AG04450 (cell line): ENCODE measurements at places on chromosomes 16 and 17.

DNA sequence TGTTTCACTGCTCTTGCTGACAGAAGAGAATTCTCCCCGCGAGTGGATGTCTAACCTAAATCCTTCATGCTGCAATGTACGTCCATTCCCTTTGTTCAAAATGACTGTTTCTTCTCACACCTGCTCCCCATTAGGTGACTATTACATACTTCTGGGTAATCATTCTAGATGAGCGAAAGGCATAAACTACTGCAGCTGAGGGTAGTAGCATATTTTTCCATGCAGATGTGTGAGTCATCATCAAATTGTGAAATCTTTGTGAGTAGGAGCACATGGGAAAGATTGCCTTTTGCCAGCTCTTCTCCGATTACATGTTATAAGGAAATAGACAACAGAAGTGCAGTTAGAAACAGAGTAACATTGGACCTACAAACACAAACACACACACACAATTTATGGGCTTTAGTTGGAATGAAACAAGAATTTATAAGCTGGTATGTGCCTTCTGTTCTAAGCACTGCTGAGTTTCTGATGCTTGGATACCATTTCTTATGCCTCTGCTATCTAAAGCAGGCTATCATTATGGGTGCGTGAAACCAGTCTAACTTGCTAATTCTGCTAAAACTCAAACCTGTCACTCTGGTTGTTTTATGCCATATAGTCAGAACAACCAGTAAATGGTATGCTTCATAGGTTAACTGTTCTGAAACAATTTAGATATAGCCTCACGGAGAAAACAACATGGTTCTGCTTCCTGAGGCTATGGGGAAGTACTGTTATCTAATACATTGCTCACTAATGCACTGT, 346.9 kb upstream of the PSMD7 start:
- peak; percentile 66 for DNase-seq

DNA sequence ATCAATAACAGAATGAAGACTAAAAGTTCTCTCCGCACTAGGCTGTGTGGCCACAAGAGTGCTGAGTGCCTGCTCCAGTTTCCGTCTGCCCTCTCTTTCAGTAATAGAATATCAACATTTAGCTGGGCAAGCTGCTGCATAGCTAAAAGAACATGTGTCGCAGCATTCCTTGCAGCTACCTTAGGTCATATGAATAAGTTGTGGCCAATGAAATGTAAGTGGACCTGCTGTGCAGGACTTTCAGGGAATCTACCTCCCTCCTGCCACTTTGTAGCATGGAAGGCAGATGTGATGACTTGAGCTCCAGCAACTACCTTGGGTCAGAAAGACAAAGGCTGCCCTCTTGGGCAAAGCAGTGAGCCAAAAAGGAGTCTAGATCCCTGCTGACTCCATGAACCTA, 25.4 kb downstream of the SLC39A11 start:
- DNase-seq: no peak

- no peak for DNase-seq
Measured at GRCh38 chr16:25370541-25370940, 112.9 kb upstream of the ZKSCAN2 start.

DNA sequence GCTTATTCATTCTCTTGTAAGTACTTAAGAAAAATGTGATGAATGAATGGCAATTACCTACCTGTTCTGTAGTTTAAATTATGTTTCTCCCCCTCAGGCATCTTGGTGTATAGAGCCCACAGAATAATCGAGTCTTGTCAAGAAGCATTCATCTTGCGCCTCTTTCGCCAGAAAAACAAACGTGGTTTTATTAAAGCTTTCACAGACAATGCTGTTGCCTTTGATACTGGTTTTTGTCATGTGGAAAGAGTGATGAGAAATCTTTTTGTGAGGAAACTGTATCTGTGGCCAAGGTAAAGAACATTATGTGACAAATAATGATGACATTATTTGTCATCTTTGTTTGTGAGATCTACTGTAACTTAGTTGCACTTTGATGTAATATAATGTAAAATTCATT, 6.5 kb downstream of the ERCC4 start:
- DNase-seq: no peak

DNA sequence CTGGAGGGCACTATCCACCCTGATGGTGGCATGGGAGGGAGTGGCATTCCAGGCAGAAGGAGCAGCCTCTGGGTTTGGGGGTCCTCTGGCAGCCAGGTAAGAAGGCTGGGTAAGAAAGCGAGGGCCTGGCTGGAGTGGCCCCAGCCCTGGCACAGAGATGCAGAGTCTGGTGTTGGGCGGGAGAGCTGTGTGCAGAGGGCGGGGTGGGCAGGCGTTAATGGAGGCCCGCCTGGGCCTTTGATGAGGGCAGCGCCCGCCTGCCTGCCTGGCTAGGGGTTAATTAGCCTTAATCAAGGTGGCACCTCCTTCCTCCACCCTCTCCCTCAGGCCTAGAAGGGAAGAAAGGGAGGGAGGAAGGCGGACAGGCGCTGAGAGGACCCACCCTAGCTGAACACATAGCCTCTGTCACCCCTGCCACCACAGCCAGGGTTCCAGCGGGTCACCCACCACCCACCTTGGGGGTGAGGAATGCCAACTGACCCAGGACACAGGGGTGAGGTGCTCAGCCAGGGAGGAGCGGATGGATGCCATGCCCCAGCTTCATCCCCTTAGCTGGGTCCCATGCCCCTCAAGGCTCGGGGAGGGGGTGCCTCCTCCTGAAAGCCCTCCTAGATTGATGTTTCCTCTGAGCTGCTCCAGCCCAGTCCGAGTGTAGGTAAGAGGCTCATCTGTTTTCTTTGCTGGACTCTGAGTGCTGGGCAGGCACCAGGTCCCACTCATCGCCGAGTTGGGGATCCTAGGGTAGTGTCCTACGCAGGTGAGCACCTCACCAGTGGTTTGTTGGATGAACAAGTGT, 13.4 kb upstream of the FAM83G start:
- no peak for DNase-seq

DNA sequence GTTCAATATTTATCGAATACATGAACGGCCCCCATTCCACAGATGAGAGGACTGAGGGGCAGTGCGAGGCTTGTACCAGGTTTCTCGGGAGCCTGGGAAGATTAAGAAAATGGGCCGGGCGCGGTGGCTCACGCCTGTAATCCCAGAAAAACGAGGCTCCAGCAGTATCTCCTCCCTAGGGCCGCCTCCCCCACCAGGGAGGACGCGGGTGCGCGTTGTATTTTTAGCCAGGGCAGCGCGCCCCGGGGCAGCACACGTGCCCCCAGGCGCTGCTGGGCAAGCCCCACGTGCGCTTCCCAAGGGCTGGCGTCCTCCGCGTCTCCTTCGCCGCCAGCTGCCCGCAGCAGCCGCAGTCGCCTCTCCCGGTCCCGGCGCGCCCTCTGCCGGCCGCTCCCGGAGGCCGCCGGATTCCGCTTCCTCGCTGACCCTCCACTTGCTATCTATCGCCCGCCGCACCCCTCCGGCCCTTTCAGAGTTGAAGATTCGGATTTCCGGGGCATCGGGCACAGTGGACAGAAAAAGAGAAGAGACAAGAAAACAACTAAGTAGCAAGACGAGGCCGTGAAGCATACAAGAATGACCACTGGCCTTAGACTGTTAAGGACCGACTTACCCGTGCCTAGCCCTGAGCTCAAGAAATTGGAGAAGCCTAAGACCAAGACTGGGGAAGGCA, 1.9 kb upstream of the YBX2 start:
- DNase-seq: no peak

GRCh38 chr17:19386974-19387920, at the start of gene MFAP4:
Gene MFAP4, minus strand, starts transcription at chr17:19387190. Its CDS starts 35 bp downstream, at chr17:19387155.
- DNase-seq: peak; percentile 88

DNA sequence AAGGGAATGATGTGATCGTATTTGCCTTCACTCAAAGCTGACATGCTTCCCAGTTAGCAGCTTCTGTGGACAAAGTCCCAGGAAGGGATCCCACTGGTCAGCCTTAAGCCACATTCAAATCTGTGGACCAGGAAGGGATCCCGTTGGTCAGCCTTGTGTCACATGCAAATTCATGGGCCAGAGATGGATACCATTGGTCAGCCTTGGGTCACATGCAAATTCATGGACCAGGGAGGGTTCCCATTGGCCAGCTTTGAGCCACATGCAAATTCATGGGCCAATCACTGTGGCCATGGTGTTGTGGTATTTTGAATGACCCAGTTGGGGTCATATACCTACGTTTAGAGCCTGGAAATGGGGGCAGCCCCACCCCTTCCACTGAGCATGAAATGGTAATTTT, 201.6 kb downstream of the HS3ST4 start:
- no peak for DNase-seq

- no peak for DNase-seq
Measured at GRCh38 chr16:27974896-27975540, 88.5 kb downstream of the GSG1L start.

DNA sequence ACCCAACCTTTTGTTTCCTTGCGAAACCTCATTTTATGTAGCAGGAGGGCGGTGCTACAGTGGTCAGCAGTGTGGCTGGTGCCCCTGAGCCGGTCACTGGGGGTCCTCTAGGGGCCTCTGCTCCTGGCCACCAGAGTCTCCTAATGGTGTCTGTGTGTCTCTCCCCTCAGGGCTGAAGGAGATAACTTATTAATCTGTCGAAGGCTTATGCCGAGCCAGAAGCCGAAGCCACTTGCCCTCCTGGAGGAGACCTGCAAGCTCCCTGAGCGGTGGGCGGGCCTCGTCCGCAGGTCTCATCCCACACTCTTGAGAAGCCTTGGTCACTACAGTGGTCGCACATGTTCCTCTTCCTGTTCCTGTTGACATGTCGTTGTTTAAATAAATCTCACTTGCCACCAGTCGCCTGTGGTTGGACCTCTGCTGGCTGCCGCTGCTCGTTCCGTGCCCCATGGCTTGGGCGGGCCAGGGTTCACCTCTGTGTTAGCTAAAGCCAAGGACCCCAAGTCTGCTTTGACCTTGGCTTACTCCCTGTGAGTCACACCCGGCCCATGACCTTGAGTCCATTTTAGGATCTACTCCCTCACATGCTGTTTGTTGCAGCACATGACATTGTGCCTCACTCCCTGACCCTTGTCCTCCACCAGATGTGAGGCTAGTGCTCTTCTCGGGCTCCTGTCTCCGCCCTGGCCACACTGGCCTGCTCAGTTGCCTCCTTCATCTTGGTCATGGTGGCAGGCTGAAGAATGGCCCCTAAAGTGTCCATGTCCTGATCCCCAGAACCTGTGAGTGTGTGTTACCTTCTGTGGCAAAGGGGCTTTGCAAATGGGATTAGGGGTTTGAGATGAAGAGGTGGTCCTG, 38.7 kb upstream of the AQP8 start:
- DNase-seq: no peak

GRCh38 chr16:57045694-57046381, 46.5 kb upstream of the CPNE2 start:
- peak; percentile 26 for DNase-seq

- DNase-seq: peak; percentile 65
Measured at GRCh38 chr16:89410794-89411309, 79.5 kb downstream of the ANKRD11 start.

DNA sequence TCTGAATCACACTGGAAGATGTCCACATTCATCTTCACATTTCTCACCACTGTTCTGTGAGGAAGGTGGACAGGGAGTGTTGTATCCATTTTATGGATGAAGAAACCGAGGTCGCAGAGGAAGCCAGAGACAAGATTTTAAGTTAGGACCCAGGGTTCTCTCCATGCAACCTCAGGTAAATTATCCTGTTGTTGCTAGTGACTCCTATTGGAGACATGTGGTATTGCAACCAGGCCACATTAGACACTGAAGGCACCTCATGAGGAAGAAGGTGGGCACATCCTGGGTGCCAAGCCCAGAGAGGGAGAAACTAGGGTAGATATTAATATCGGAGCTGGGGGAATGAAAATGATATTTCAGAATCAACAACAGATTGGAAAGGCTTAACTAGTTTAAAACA, 8.5 kb upstream of the WNT9B start:
- no peak for DNase-seq

DNA sequence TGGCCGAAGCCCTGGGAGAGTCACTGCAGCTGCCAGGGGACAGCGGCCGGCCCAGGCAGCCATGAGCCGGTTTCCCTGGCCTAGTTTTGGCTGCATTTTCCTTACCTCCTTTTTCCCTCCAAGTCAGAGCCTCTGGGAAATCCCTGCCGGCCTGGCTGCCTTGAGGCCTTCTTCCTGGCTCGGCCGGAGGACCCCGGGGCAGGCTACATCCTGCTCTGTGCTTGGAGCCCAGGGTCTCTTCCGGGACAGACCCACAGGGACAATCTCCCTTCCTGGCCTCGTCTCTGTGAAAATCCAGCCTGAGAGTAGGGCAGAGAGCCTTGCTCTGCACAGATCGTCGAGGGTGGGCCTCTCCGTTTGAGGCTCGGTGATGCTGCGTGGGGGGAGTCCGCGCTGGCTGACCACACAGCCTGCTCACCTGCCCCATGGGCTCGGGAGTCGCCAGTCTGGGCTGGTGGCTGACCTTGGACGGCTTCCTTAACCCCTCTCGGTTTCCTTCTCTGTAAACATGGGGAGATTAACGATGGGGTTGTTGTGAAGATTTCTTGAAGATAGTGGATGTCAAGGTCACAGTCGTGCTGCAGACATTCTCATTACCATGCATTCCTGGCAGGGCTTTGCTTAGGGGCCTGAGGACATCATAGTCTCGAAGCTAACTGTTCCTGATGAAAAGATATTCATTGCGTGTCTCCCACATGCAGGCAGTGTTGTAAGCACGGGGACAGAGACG, 34.8 kb upstream of the CIBAR2 start:
- no peak for DNase-seq

DNA sequence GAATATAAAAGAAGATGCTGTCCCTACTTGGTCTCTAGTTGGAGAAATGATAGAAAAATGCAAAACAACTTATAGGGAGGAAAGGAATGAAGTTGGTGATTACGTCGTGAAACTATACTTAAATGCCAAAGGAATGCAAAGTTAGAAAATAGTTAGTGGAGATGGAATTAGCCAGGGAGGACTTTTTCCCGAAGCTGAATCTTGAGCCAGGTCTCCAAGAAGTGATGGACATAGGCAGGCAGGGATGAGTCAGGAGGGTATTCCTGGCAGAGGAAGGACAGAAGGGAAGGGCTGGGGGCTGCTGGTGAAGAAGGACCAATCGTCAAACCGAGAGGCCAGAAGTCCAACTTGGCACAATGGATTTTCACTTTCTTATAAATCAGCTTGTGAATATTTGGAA, 1.8 kb downstream of the SNTB2 start:
- no peak for DNase-seq

DNA sequence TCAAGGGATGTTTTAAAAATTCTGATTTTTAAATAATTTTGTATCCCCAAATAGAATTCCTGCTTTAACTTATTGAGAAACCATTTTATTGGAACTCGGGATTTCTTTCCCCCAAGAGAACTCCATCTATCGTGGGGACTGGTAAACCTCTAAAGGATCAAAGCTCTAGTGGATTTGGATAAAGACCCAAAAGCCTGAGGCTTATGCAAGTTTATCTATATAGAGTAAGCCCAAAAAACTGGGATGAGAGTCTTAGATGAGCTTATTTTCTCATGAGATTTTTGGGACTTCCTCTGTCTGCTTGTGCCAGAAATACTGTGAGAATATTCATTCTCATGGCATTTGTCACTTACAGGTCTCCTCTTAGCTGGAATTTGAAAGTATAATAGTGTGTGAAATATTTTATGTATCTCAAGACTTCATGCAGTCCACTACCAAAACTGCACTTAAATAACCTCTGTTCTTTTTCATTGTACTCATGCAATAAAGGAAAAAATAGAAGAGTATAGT, 333.1 kb downstream of the BCAS3 start:
- no peak for DNase-seq
